ENCODE measurements at places on chromosomes 12 and 14. TPM values are rescaled to one million over a fixed set of nuclear protein-coding genes. Genes with fewer than 3 reads are reported as not detected.

The SLC10A1 gene
- total RNA-seq, result not detected

The ADCY6 gene
- 73.5 TPM for total RNA-seq

The KRT79 gene
- total RNA-seq, result not detected

The CCDC59 gene
- total RNA-seq, result 22.6 TPM

The TMPRSS12 gene
- 1.2 TPM for total RNA-seq

The AVPR1A gene
- 0.91 TPM for total RNA-seq

The PRR4 gene
- total RNA-seq, result 66.9 TPM

The RBP5 gene
- 2.4 TPM for total RNA-seq

The FAM181A gene
- total RNA-seq, result 3.1 TPM

The CDC42BPB gene
- 172 TPM for total RNA-seq

The TAS2R46 gene
- 2.0 TPM for total RNA-seq

The MSI1 gene
- 1.7 TPM for total RNA-seq

The CLEC1B gene
- not detected for total RNA-seq

The LALBA gene
- total RNA-seq, result 1.6 TPM

All from prostate gland (tissue), 2 donors.